Esophagus squamous epithelium (tissue), 5 donors: ENCODE measurements at places on chromosomes 13 and 19.

GRCh38 chr19:47111006-47111621 is 2.5 kb downstream of the ZC3H4 start:
- DNase-seq: no peak

GRCh38 chr19:4980838-4981680 is 12.1 kb downstream of the KDM4B start:
- DNase-seq: no peak

GRCh38 chr19:52170304-52170703 is 1.1 kb downstream of the ZNF836 start:
- DNase-seq: no peak

DNA sequence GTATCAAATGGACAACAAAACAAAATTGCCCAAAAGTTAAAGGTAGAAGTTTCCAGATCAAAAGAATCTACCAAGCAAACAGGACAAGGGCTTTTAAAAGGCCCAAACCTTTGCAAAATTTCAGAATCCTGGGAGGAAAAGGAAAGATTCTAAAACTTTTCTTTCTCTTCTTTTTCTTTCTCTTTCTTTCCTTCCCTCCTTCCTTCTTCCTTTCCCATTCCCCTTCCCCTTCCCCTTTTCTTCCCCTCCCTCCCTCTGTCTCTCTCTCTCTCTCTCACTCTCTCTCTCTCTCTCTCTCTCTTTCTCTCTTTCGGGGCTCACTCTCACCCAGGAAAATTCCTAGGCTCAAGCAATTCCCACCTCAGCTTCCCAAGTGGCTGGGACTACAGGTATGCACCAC is 4.2 kb upstream of the PDCD5 start:
- DNase-seq: no peak

DNA sequence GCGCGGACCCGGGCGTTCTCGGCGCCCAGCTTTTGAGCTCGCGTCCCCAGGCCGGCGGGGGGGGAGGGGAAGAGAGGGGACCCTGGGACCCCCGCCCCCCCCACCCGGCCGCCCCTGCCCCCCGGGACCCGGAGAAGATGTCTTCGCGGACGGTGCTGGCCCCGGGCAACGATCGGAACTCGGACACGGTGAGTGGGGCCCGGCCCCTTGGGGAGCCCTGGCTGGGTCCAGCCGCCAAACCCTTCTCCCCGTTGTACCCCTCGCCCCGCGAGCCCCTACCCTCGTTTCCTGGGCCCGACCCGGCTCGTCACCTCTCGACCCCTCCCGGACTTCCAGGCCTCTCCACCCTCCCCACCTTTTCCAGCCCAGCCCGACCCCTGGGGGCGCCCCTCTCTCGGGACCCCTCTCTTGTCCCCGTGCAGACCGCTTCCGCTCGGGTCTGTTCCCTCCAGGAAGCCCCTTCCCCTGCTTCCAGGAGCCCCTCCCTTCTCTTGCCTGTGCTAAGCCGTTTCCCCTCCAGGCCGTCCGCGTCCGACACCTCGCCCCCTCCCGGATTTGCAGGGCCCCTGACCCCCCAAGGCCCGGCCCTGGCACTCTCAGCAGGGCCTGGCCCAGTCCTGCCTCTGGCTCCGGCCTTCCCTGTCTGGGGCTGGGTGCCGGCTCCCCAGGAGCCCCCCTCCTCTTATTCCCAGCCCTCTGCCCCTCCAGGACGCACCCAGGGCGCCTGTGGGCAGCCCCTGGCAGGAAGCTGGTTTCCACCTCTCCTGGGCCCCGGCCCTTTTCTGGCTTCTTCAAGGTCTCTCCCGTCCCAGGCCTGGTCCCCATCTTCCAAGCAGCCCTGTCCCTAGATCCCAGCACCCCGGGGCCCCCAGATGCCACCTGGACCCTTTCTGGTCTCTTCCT is 632 bp downstream of the MARK4 start:
- DNase-seq: no peak

- no peak for DNase-seq
Measured at GRCh38 chr19:1911098-1911497, 5.9 kb downstream of the ADAT3 start.

DNA sequence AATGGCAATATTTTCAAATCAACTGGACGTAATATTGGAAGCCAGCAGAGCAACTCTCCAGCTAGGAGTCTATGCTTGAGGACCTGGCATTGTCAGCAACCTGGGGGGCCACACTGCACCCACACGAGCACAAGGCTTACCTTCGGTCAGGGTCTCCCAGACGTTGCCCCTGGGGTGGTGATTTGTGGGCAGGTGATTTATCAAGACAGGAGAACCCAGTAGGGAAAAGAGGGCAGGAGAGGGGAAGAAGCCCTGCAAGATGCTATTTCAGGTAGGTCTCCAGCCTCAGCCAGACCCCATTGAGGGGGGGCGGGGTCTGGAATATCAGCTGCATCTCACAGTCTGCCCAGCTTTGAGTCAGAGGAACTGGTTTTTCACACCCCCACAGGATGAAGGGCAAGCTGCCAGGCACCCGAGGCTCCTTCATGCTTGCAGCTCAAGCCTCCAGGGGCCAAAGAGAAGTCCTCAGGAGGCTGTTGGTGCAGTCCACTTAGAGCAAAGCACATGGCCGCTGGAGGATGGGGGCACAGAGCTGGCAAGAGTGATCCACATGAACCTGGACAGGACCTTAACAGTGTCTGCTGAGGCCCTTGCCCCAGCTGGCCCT is 80.9 kb upstream of the UQCRFS1 start:
- DNase-seq: no peak

DNA sequence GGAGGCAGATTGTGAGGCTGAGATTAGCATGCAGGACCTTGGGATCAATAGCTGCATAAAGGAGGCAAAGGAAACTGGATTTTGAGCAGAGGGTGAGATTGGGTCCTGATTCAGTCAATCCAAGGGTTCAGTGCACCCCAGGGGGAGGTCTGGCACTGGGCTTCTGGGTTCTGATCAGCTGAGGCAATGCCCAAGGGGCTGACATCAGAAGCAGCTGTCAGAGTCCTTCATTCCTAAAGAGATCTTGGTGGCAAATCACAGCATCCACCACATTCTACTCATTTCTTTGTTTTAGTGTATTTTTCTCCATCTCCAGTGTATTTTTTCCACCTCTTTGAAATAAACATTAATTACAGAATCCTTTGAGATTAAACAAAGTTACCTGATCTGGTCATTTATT is 5.4 kb upstream of the LYPD5 start:
- no peak for DNase-seq

- DNase-seq: no peak
Measured at GRCh38 chr13:114203536-114203935, 24.5 kb downstream of the CFAP97D2 start.

DNA sequence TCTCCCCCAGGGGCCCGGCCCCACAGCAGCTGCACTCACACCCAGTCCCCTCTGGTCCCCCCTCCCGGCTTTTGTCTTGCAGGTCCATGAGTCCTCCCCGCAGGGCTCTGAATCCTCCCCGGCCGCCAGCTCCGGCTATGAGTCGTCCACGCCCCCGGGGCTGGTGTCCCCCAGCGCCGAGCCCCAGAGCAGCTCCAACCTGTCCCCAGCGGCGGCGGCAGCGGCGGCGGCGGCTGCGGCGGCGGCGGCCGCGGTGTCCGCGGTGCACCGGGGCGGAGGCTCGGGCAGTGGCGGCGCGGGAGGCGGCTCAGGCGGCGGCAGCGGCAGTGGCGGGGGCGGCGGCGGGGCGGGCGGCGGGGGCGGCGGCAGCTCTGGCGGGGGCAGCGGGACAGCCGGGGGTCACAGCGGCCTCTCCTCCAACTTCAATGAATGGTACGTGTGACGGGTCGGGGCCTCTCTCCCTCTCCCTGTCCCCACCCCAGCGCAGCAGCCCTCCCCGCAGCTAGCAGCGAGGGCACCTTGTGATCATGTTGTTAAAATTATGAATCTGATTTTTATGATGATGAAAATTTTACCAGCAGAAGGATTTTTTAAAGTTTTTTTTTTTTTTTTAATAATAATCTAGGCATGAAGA is 3.8 kb downstream of the ZIC2 start:
- no peak for DNase-seq

DNA sequence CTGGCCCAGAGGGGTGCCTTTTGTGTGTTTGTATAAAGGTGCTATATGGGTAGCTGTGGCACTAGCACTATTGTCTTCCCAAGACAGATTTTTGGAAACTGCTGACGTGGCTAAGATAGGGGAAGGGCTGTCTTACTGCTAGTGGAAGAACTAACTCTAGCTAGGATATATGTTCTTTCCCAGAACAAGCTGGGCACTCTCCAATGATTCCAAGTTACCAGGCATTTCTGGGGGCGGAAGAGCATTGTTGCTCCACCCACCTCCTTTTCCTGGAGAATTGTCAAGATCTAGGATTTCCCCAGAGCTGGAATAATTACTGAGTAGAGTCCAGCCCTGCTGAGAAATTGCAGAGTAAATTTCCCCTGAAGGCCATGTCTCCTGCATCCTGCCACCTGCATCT is 408.3 kb downstream of the KLF5 start:
- DNase-seq: no peak

GRCh38 chr19:55549500-55550320 is 4.4 kb upstream of the SBK3 start:
- DNase-seq: no peak

DNA sequence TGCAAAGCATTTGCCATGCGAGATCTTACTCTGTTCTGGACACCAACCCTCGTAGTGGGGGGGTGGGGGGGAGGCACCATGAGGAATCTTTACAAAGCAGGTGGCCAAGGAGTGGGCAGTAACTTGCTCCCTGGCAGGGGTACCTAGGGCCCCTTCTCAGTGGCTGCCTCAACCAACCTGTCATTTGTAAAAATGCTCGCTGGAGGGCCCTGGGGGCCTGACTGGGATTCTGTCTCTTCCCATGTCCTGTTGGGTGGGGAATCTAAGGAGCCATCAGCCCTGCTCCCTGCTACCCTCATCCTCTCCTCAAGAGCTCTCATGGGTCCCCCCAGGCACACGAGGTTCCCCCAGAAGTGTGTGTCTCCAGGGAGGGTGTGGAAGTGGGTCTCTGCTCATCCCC is 1.5 kb downstream of the KCNN1 start:
- DNase-seq: no peak

- no peak for DNase-seq
Measured at GRCh38 chr19:53102756-53103233, 427 bp downstream of the ZNF160 start.

GRCh38 chr13:76758257-76758656 is 127.9 kb downstream of the KCTD12 start:
- no peak for DNase-seq

GRCh38 chr19:35566738-35567137 is 3.3 kb upstream of the ATP4A start:
- DNase-seq: no peak

GRCh38 chr13:27634231-27634630 is 12.5 kb downstream of the POLR1D start:
- no peak for DNase-seq

- no peak for DNase-seq
Measured at GRCh38 chr13:114109641-114110041, 22.8 kb downstream of the RASA3 start.

- no peak for DNase-seq
Measured at GRCh38 chr13:31032528-31033113, 100.2 kb downstream of the TEX26 start.

GRCh38 chr19:45254044-45254531 is 3.0 kb downstream of the MARK4 start:
- no peak for DNase-seq

- no peak for DNase-seq
Measured at GRCh38 chr19:11375143-11375948, 880 bp downstream of the SWSAP1 start.

DNA sequence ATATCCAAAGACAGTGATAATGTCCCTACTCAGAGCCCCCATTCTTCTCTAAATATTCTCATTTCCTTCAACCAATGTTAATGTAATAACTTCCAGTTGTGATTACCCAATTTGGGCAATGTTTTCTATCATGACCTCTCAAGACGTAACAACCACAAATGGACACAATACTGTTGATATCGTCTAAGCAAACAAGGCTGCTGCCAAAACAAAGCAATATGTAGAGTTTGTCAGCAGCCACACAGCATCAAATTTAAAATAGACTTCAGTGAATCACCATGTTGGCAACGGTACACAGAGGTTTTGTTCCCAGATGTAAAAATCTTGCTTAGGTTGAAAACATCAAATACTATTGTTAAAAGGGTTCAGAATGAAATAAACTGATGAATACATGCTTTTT is 205.1 kb downstream of the DACH1 start:
- DNase-seq: no peak
